ENCODE measurements at places on chromosomes 13 and 19.

DNA sequence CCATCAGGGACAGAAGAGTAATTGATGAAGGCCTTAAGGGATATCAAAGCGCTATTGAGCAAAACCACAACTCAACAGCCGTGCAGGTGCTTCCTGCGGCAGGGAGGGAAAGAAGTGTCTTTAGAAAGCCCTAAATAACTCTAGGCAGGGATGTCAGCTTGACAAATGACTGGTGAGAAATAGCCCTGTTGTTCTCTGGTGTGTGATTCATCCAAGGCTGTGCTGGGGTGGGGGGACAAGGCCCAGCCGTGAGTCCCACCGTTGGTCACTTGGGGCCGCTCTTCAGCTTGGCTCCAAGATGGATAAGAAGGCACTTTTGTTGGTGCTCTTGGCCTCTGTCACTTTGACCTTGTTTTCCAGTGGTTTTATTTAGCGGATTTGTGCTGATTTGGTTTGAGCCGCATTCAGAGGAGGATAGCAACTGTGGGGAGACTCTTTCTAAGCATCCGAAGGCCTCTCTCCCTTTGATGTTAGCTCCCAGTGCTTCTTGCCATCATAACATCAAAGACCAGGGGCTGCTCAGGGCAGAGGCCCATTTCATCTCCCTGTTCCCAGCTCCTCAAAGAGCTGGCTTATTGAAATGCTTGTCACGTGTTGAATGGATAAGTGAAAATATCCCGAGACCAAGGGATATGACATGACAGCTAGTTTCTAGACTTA is 130.3 kb upstream of the SERP2 start:
- DNase-seq = peak; percentile 20

DNA sequence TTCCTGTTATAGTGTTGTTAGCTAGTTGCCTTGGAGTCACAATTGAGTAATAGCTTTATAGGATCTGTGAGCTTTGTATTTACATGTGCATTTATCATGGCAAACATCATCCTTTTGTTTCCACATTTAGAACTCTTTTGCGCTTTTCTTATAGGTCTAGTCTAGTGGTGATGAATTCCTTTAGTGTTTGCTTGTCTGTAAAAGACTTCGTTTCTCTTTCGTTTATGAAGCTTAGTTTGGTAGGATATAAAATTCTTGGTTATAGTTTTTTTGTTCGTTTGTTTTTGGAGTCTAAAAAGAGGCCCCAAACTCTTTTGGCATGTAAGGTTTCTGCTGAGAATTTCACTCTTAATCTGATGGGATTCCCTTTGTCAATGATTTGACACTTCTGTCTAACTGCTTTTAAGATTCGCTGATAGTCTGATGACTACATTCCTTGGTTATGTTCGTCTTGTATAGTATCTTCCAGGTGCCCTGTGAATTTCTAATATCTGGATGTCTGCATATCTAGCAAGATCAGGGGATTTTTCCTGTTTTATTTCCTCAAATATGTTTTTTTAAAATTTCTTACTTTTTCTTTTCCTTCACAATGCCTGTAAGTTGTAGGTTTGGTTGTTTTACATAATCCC is 20.2 kb downstream of the DNAJC3 start:
- no peak for DNase-seq

GRCh38 chr19:9011875-9012274 is 1.7 kb upstream of the MUC16 start:
- DNase-seq = no peak

- no peak for DNase-seq
Observed at GRCh38 chr13:47146136-47146535, 249.3 kb upstream of the HTR2A start.

Measured in HL-60 (cell line).